ENCODE measurements at places on chromosomes 2 and 18.
A peak's percentile ranks its signal among the peaks of the same experiment; 100 is the strongest.

GRCh38 chr18:47679864-47680263 lies 250.6 kb downstream of the SMAD2 start:
- no peak for DNase-seq

- no peak for DNase-seq
Observed at GRCh38 chr2:24420373-24420772, 60.0 kb upstream of the ITSN2 start.

- no peak for DNase-seq
Observed at GRCh38 chr2:119837759-119838158, 78.0 kb downstream of the PTPN4 start.

DNA sequence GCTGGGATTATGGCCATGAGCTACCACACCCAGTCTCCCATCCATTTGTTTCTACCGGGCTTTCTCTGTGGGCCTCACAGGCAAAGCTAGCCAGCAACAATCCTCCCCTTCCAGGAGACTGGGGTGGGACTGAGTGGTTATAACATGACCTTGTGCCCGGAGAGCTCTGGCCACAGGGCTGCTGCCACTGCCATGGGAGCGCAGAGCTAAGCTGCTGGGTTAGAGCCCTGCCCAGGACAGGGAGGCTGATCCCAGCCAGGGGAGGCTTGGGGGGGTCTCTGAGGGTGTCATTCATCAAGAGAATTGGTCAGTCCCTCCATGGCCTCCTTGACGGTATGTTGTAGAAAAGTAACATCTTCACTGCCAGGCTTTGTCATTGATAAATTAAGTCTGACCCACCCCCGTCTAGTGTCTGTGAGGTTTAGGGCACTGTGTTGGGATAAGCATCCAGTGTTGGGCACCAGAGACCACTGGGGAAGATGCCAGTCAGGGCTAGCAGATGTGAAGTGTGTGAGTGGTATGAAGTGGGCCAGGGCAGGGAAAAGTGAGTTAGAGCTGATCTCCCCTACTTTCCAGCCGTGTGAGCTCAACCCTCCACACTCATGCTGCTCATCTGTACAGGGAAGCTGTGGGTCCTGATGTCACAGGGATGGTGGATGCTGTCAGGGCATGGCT lies 368.4 kb upstream of the HS6ST1 start:
- no peak for DNase-seq

DNA sequence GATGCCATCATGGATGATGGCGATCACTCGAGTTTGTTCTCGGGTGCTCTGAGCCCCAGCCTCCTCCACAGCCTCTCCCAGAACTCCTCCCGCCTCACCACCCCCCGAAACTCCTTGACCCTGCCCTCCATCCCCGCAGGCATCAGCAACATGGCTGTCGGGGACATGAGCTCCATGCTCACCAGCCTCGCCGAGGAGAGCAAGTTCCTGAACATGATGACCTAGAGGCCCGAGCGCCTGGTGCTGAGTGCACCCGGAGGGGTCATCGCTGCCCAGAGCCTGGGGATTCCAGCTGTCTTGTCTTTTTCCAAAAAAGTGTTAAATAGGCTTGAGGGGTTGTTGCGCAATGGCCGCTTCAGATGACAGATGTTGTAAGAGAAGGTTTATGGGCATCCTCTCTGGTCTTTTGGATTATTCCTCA lies 254.8 kb downstream of the GLI2 start:
- no peak for DNase-seq

DNA sequence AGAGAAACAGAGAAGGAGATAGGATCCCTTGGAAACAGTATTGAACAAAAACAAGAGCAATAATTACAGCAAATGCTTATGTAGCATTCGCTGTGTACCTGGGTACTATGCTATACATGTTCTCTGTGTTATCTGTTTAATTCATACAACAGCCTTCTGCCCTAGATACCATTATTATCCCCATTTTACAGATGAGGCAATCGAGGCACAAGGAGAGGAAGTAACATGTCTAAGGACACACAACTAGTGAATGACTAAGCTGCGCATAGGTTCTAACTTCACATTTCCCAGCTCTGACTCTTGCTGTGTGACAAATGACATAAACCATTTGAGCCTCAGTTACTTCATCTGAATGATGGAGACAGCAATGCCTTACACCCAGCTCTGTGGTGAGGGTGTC lies 70.5 kb downstream of the VSNL1 start:
- no peak for DNase-seq

GRCh38 chr2:46803911-46804670 lies 111.5 kb downstream of the MCFD2 start:
- DNase-seq: no peak

- no peak for DNase-seq
Observed at GRCh38 chr2:149814049-149814448, 226.5 kb upstream of the MMADHC start.

DNA sequence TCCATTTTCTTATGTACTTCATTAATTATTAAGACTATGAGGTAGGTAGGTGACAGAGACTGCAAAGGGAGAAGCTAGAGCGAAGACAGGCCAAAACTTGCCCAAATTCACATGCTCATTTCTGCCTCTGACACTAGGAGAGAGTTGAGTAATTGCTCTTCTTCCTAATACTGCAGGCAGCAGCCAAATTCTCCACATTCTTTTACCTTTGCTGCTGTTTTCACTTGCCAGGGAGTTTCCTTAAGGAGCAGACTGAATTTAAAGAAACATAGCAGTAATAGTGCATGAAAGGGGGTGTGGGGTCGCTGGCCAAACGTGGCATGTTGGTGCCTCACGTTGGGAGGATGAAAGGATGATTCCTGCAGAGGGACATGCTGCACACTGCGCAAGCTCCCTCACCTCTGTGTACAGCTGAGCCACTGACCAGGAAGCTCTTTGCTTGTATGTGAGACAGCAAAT lies 12.3 kb downstream of the CRIM1 start:
- DNase-seq: no peak

GRCh38 chr18:23059541-23060465 lies 75.5 kb upstream of the CABLES1 start:
- DNase-seq: no peak

DNA sequence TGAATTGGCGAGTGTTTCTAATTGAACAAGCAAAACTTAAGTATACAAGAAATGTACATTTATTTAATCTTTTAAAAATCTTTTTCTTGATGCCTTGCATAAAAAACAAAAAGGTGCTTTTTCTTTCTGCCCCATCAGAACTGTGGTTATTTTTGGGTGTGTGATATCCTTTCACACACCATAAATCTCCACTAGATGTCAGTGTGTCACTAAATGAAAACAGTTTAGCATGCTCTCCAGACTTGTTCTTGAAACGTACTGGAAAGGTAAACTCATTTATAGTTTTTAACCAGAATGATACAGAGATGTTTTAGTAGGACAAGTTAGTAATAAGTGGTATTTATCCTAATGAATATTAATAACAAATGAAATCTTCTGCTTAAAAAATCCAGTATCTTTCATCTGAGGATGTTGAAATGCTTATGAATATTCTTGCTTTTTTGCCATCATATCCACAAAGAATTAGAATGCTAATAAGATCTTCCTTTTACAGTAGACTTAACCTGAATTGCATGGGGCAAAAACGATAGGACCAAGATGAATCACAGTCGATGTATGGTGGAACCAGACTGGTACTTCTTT lies 96.8 kb downstream of the UBE2E3 start:
- peak; percentile 32 for DNase-seq

DNA sequence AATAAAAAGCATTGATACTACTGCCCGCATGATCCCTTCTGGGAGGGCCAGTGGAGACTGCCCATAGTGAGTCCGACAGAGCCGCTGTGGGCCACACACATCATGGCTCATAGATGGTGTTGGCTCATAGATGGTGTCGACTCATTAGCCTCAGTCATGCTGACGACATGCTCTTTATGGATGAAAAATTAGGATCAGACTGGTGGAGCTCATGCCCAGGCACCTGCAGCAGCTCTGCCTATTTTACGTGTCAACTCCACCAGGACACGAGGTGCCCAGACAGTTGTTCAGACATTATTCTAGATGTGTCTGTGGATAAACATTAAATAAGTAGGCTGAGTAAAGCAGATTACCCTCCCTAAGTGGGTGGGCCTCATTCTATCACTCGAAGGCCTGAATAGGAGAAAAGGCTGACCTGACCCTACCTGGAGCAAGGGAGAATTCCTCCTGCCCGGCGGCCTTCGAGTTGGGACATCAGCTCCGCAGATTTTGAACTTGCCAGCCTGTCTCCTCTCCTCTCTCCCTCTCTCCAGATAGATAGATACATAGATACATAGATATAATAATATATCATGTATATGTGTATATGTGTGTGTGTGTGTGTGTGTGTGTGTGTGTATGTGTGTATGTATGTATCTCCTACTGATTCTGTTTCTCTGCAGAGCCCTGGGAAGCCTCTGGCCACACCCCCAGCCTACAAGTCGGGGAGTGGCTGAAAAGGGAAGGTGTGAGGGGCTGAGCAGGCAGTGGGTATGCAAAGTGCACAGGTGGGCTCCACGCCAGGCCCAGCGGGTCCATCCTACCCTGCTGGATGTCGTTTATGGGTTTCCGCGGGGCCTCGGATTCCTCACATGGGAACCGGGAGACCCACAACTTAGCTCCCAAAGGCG lies 13.6 kb upstream of the TEX51 start:
- no peak for DNase-seq

DNA sequence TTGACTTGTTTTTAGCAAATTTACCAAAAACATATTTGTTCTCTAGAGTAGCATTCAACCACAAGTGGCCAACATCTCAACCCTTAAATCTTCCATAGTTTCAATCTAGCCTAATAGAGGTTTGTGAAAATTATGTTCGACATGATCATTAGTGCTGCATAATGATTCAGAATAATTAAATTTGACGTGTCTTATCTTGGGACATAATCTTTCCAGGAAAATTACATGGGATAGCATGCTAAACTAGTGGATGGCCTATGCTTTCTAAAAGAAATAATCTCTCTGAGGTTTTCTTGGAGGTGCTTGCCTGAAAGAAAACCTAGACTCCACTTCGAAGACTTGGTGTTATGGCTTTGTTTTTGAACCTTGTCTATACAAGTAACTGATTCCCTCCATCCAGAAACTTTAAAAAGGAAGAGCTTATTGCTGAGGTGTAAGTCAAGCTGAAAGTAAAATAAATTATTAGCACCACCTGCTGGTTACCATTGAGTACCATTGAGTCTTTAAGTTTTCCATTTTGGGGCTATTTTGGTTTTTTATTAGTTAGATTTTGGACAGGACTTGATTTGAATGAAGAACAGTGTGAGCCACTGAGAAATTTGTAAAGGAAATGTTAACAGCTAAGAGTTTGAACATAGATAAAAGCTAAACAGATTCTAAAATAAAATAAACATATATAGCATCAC lies 32.7 kb downstream of the COX7A2L start:
- peak; percentile 15 for DNase-seq

DNA sequence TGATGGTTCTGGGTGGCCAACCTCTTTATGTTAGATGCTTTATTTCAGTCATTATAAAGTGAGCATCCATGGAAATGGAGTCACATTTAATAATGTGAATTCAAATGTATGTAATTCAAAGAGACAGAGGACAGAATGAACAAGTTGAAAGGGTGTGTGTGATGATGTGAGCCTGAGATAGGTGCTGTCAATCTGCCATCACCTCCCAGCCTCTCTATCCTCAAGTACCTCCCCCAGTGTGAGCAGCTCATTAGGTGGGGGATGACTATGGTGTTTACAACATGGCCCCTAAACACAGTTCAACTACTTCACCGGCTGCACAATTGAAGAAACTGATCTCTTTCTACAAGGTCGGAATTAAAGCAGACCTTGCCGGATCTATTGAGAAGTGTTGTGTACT lies 74.7 kb upstream of the IGFBP5 start:
- DNase-seq: no peak

DNA sequence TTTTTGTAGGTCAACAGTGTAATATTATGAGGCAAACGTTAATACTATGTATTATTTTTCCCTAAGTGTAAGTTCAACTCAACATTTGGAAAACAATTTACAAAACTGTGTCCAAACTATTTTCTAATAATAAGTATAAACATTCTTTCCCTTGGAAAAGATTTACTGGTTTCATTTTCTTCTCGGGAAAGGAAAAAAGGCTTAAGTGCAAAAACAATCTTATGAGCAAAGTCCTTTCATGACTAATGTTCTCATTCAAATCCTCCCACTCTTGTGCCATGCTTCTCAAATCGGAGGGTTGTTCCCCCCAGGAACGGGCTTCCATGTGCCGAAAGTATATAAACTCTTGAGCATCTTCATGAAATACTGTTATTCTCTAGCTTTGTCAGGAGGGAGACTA lies 19.8 kb upstream of the L3MBTL4 start:
- DNase-seq: no peak

DNA sequence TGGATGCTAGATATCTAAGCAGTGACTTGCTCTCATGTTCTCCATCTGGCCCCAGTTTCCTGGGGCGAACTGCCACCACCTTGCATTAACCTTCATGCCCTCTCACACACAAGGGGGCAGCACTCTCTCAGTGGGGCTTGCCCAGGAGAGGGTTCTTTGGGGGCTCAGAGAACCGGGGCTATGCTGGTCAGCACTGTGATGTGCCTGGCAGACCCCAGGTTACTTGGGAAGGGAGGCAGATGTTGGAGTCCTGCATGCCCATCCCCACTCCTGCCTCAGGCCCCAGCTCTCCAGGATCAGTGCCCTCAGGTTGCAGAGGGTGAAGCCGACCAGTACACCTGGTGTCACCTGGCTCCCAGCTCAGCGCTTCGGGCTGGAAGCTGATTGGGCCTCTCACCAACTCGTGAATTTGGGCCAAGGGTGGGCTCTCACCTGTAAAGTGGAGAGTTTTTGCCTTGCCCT lies 396.2 kb upstream of the HS6ST1 start:
- no peak for DNase-seq

DNA sequence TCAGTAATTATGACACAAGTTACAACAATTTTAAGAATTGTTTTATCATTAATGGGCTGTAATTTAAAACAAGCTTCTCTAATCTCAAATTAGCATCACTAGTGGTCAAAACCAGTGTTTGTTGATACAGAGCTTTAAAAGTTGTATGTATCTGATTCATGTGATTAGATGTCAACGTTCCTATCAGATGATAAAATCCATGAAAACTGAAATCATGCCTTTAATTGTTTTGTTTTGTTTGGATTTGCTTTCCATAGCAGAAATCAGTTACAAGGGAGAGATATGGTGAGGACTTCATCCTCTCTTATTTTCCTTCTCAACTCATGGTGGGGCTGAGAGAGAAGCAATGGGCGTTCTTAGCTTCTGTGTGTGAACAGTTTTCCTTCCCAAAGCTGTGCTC lies 469.6 kb downstream of the PID1 start:
- DNase-seq: no peak

- DNase-seq: peak; percentile 5
Observed at GRCh38 chr2:109218087-109218791, 89.2 kb downstream of the SH3RF3 start.

All from NCI-H1092 treated with DMSO at 0.1 percent for 48 hours (cell line).